Large intestine (tissue), 12 donors: ENCODE measurements at places on chromosomes 2 and 18. TPM values are rescaled to one million over a fixed set of nuclear protein-coding genes. Genes with fewer than 3 reads are reported as not detected.

Gene TXNDC9
- polyA plus RNA-seq, result 28.1 TPM

Gene GPAT2
- polyA plus RNA-seq, result 1.7 TPM

Gene PAPOLG
- 12.8 TPM for polyA plus RNA-seq

Gene AGAP1
- polyA plus RNA-seq, result 18.0 TPM

Gene PFN4
- 1.3 TPM for polyA plus RNA-seq

Gene TUBA3E
- polyA plus RNA-seq, result 0.09 TPM

Gene FLACC1
- polyA plus RNA-seq, result 0.76 TPM

Gene CXXC1
- 67.2 TPM for polyA plus RNA-seq

Gene ATP6V1B1
- polyA plus RNA-seq, result 1.6 TPM

Gene PRSS56
- polyA plus RNA-seq, result not detected

Gene PCARE
- 0.01 TPM for polyA plus RNA-seq
